ENCODE measurements at places on chromosomes 6 and 20. TPM values are rescaled to one million over a fixed set of nuclear protein-coding genes. Genes with fewer than 3 reads are reported as not detected.

- H3K4me1 ChIP-seq = peaks cover 7% of the 10 kb centered on the region
- H3K27me3 ChIP-seq = no peaks in the 10 kb centered on the region
- no peak overlapping the region for H3K4me3 ChIP-seq
- H3K27ac ChIP-seq = no peak overlapping the region
Measured at GRCh38 chr6:108247965-108248536, 12.8 kb downstream of the SNX3 start.

DNA sequence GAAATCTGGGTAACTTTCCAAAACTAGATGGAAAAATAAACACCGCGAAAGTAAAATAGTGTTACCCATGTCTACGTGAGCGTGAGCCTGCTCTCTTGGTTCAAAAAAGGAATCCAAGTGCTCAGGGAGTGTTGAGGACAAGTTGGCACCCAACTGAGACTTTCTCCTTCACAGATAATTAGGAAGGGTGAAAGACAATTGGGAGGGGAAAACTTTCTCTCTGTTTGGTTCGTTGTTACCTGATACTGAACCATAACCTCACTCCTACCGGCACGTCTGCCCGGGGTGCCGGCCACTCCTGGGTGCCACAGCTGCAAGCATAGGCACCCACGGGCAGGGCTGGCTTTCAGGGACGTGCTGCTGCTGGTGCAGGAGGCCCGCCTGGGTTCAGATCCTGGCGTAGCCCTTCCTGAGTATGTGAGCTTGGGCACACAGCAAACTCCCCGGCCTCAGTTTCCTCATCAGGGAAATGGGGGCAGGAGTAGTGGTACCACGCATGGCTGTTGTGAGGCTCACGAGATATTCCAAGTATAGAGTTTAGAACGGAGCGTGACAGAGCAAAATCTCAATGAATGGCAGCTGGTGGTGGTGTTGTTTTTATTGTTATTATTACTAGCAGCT, 38.2 kb upstream of the PMEPA1 start:
- H3K27me3 ChIP-seq = no peaks in the 10 kb centered on the region
- no peaks in the 10 kb centered on the region for H3K36me3 ChIP-seq
- peak; percentile 30 for DNase-seq

Gene CDKAL1
- 20.3 TPM for total RNA-seq

Gene SIRPB2
- total RNA-seq = 1.4 TPM

GRCh38 chr20:3227936-3228749, 10.8 kb downstream of the SLC4A11 start:
- no peaks in the 10 kb centered on the region for H3K27me3 ChIP-seq
- no peaks in the 10 kb centered on the region for H3K36me3 ChIP-seq
- no peak for DNase-seq
- H3K27ac ChIP-seq = no peak overlapping the region

- no peaks in the 10 kb centered on the region for H3K36me3 ChIP-seq
- H3K27ac ChIP-seq = no peak overlapping the region
- DNase-seq = no peak
- H3K4me3 ChIP-seq = no peak overlapping the region
- no peaks in the 10 kb centered on the region for H3K27me3 ChIP-seq
Measured at GRCh38 chr20:12110711-12111110, 193.0 kb downstream of the BTBD3 start.

DNA sequence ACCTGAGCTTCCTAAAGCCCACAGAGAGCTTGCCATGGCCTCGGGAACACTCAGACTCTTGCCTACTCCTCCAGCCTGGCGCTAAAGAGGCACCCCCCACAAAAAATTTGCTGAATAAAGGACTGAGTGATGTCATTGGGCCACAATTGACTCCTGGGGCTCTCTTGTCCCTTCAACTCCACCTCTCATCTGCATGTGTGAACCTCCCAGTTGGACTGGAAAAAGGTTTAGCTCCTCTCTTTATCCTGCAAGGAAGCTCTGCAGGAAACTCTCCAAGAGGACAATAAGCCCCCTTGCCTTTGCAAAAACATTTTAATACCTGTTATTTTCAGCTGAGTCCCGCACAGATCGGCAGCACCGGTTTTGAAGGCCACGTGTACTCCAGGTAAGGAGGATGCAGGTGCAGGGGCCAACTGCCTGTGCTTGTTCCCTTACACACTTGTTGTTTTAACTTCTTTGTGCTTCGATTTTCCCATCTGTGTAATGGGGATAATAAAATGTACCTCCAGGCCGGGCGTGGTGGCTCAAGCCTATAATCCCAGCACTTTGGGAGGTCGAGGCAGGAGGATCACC, 107.3 kb downstream of the TFAP2C start:
- H3K27ac ChIP-seq = no peak overlapping the region
- H3K4me3 ChIP-seq = no peak overlapping the region
- H3K4me1 ChIP-seq = no peaks in the 10 kb centered on the region
- DNase-seq = no peak
- H3K36me3 ChIP-seq = no peaks in the 10 kb centered on the region

- H3K27me3 ChIP-seq = no peaks in the 10 kb centered on the region
- no peak for DNase-seq
- H3K4me1 ChIP-seq = peaks cover 32% of the 10 kb centered on the region
- H3K27ac ChIP-seq = no peak overlapping the region
Measured at GRCh38 chr20:57680934-57681914, 28.6 kb downstream of the PMEPA1 start.

Gene ACAT2
- total RNA-seq = 32.9 TPM

- H3K4me1 ChIP-seq = peaks cover 19% of the 10 kb centered on the region
- peak; percentile 62 for DNase-seq
- no peaks in the 10 kb centered on the region for H3K27me3 ChIP-seq
- no peak overlapping the region for H3K27ac ChIP-seq
- no peaks in the 10 kb centered on the region for H3K36me3 ChIP-seq
Measured at GRCh38 chr20:44392776-44393607, 37.5 kb downstream of the HNF4A start.

Measured in ovary (tissue), 10 donors.